IMR-90 (cell line): ENCODE measurements at places on chromosomes 13 and 19. TPM values are rescaled to one million over a fixed set of nuclear protein-coding genes. Genes with fewer than 3 reads are reported as not detected.

Gene MBD3L2
- not detected in 2 replicates for total RNA-seq

Gene TRIM13
- total RNA-seq: 20.1 and 22.5 TPM in 2 replicates

Gene ADGRE2
- not detected in 2 replicates for total RNA-seq

GRCh38 chr13:92412996-92413395 lies 813.6 kb upstream of the GPC6 start:
- DNase-seq: no peak

DNA sequence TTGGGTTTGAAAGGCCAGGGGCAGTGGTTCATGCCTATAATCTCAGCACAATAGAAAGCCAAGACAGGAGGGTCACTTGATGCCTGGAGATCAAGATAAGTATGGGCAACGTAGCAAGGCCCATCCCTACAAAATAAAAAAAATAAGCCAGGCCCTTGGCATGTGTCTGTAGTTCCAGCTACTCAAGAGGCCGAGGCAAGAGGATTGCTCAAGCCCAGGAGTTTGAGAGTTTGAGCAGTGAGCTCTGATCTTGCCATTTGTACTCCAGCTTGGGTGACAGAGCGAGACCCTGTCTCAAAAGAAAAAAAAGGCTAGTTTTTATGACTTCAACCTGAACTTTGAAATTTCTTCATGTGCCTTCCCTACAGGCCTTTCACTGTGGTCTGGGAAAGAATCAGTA lies 5.2 kb upstream of the ZNF480 start:
- no peak for DNase-seq

- no peak for DNase-seq
Measured at GRCh38 chr13:43728421-43728820, 58.4 kb downstream of the ENOX1 start.

DNA sequence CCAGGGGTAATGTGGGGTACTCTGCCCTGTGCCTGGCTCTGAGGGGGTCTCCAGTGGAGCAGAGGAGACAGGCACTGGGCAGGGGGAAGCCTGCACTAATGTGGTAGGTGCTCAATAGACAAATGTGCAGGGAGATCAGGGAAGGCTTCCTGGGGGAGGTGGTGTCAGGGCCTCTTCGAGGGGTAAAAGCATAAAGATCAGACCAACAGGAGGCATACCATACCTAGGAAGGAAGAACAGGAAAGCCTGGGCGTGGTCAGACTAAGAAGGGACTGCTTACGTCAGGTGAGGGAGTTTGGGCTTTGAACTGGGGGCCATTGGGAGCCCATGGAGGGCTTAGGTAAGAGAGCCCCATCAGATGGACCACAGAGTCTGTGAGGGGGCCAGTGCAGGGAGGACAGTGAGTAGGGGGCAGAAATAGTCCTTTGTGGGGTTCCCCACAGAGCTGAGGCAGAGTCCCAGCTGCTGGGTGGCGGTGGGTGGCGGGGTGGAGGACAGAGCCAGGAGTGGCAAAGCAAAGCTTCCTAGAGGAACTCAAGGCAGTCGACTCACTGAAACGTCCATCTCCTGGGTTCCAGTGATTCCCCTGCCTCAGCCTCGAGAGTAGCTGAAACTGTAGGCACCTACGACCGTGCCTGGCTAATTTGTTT lies 8.8 kb downstream of the PRR36 start:
- DNase-seq: no peak

GRCh38 chr19:42333975-42334696 lies 8.7 kb downstream of the MEGF8 start:
- no peak for DNase-seq

GRCh38 chr13:73146707-73147106 lies 87.9 kb downstream of the KLF5 start:
- DNase-seq: peak; percentile 35

- DNase-seq: peak; percentile 83
Measured at GRCh38 chr13:20940083-20940482, 37.5 kb upstream of the XPO4 start.

- DNase-seq: no peak
Measured at GRCh38 chr13:30378191-30378590, 44.1 kb upstream of the UBE2L5 start.

- DNase-seq: no peak
Measured at GRCh38 chr13:71399631-71400215, 467.3 kb downstream of the DACH1 start.

DNA sequence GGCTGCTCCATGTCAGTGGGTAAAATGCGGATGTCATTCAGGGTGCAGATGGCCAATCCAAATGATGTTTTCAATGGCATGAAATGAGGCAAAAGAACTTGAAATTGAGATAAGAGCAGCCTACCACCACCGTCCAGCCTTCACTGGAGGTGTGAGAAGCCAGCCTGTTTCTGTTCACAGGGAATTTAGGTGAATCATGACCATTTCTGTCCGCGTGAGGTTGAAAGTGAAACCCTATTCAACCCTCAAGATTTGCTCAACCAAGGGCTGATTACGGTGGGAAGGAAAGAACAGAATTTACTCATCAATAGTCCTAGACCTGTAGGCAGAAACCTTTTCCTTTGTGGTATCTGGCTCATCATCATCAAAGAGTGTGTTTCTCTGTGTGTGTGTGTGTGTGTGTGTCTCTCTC lies 370.7 kb downstream of the COG6 start:
- DNase-seq: peak; percentile 11

DNA sequence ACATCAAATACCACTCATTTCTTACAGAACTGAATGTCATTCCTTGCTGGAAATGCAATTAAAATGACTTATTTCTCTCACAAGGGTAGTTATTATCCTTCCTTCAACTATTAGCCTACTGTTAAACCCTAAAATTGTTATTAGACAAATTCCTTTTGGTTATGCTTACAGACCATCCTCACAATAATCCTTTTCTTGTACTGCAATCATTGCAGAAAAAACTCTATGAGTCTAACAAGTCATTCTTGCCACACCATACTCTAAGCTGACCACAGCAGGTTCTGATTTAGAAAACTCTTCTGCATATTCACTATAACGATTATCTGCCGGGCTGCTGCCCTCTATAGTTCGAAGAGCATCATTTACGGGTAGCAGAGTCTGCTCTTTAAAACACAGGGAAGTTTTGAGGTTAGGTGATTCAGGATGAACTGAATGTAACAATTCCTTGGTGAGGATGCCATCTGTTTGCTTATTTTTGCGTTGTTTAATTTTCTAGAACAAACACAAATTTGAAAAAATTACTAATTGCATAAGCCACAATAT lies 38.2 kb downstream of the MTMR6 start:
- peak; percentile 43 for DNase-seq

DNA sequence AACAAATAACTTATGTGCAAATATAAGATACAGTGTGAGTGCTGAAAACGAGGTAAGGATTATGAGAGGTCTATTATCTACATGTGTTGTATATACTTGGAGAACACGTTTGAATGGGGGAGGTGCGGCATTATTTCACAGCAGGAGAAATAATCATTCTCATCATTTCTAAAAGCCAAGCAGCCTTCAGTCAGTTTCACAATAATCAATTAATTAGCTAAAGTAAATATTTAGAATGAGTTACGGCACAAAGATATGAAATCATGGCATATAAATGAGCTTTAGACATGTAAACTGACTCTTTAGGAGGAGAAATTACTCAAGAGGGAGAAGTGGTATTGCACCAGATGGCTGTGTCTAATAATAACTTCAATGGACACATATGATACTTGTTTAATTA lies 366.6 kb downstream of the DNAJC15 start:
- DNase-seq: peak; percentile 68

DNA sequence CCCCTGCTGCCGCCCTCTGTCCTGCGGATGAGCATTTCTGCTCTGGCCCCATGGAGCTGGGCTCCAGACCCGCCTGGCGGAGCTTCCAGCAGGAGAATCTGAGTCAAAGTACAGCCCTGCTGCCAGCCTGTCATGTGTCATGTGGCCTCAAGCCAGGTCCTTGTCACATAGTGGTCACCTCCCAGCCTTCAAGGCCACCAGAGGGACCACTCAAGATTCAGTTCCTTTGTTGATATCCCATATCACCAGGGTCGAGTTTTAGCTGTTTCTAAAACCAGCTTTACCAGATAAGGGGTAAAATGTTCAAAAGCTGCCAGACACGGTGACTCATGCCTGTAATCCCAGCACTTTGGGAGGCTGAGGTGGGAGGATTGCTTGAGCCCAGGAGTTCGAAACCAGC lies 13.4 kb downstream of the THOP1 start:
- peak; percentile 7 for DNase-seq

GRCh38 chr19:15330801-15331418 lies 1.4 kb downstream of the BRD4 start:
- DNase-seq: peak; percentile 89

- DNase-seq: no peak
Measured at GRCh38 chr19:33876192-33876591, 79.5 kb downstream of the KCTD15 start.

DNA sequence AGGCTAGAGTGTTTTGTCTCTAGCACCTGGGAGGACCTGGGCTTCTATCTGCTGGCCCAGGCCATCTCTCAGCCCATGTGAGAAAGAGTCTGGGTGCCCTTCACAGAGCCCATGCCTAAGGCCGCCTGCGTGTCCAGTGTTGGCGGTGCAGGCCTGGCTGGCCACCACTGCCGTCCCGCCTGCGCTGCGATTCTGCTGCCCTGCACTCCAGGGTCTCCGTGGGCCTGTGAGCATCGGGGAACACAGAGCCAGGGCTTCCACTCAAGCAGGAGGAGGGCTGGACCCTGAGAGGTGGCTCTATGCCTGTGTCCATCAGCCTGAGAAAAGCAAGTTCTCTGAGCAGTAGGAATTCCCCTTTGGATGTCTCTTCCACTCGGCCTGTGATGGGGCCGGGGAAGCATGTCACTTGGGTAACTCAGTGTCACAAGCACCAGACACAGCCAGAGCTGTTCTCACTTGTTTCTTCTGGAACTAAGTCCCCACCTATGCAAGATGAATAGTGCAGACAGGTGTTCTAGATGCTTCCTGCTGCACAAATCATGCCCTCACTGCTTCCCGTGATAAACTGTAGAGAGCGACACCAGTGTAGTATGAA lies 93.9 kb downstream of the RAB20 start:
- DNase-seq: no peak

- DNase-seq: no peak
Measured at GRCh38 chr13:43657485-43657884, 129.3 kb downstream of the ENOX1 start.

- DNase-seq: no peak
Measured at GRCh38 chr19:22545751-22546150, 88.4 kb upstream of the ZNF492 start.

DNA sequence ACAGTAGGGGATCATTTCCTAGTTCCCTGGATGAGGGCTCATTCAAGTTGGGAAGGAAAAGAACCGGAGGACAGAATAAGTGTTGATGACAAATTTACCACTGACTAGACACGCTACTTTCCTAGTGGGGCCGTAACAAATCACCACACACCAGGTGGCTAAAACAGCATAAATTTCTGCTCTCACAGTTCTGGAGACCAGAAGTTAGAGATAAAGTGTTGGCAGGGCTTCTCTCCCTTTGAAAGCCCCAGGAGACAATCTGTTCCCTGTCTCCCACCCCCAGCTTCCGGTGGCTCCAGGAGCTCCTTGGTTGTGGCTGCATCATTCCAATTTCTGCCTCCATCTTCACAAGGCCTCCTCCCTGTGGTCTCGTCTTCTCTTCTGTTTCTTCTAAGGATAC lies 65.4 kb upstream of the ARGLU1 start:
- DNase-seq: no peak
